NCI-H2227 treated with DMSO at 0.1 percent for 48 hours (cell line): ENCODE measurements at places on chromosomes 7 and 10.

DNA sequence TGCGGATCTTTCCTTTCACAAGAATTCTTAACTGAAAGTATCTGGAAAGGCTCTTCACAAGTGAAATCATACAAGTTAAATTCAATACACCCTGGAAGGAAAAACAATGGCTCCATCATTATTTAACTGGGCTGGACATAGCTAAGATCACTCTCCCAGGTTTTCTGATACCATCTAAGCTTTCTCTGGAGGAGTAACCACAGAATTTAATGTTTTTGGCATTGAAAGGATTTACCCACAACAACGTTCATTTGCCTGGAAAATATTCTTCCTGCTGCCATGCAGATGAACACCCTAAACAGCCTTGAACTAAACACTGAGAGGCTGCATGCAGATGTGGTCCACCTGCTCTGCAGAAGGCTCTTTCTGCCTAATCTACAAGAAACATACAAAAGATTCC is 4.3 kb downstream of the NEBL start:
- DNase-seq = no peak

DNA sequence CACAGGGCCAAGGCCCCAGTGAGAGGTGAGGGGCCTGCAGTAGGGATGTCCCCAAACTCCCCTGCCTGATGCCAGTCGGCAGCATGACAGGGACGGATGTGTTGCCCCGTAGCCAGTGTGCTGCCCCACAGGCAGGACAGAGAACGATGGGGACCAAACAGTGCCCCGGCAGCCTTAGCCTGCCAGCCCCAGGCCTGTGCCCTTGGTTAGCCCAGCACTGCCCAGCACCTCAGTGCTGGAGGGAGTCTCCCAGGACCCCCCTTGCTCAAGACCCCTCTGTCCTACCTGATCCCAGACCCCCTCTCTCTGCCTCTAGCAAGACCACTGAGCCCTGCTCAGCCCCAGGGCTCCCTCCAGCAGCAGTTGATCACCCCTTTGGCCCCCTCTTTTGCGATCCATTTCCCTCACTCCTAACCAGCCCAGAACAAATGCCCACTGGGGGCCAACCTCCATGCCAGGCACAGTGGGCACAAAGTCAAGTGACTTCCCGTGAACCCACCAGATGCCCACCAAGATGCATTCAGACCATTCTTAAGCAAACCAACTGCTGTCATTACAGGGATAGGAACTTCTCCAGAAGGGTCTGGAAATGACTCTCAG is 34.0 kb downstream of the OAT start:
- DNase-seq = no peak

DNA sequence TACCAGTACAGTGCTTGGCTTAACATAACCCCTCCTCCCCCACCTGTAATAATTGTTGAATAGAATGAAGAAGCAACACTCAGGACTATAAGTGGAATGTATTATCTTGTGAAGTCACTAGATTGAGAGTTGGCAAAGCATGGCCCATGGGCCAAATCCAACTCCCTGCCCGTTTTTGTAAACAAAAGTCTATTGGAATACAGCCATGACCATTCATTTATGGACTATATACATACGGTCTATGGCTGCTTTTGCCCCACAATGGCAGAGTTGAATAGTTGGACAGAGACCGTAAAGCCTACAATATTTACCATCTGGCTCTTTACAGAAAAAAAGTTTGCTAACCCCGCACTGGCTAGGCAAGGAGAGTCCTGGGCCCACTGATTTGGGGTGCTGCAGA is 48.1 kb upstream of the CYCS start:
- DNase-seq = no peak

DNA sequence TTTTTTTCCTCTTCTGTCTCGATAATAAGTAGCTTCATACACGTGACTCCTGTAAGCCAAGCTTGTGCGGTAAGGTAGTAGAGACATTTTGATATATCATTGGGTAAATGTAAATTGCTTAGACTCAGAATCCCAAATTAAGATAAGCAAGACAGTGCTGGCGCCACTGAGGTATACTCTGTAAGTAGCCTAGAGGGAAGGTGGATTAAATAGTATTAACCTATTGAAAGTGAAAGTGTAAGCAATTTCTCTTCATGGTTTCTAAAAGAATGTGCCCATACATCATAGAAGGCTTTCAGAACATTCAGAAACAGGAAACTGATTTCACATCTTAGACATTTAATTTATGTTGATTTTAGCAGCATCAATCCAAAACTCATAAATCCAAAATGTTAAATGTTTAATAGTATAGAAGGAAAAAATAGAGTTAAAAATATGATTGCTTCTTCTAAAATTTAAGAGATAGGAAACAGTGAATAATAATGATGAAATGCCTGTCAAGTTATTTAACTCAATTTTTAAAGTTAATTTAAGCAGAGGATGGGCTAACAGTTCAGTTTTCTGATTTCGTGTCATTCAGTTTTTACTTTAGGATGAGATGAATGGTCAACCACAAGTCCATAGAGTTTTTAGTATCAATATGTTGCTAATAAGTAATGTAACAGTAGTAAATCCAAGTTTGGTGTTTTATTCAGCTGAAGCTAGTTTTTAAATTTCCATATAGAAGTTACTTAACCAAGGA is 36.8 kb downstream of the LRRC72 start:
- no peak for DNase-seq

DNA sequence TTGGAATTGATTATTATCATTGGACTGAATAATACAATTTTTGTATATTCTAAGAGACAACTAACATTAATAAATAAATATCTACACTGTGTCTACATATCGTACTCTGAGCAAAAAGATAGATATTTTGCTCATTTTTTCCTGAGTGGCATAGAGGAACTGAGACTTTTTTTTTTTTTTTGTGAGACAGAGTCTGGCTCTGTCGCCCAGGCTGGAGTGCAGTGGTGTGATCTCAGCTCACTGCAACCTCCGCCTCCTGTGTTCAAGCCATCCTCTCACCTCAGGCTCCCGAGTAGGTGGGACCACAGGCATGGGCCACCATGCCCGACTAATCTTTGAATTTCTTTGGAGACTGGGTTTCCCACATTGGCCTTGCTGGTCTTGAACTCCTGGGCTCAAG is 14.0 kb downstream of the KMT2E start:
- DNase-seq = no peak
